ENCODE measurements at places on chromosomes 11 and 22.
A peak's percentile ranks its signal among the peaks of the same experiment; 100 is the strongest.

- peak; percentile 83 for ATAC-seq
Measured at GRCh38 chr11:32821517-32821916, 8.2 kb upstream of the PRRG4 start.

- ATAC-seq: no peak
Measured at GRCh38 chr22:47377926-47378560, 615.6 kb downstream of the TBC1D22A start.

- no peak for ATAC-seq
Measured at GRCh38 chr11:69233744-69234570, 60.0 kb upstream of the MYEOV start.

GRCh38 chr11:95490625-95491024 is 259.6 kb upstream of the SESN3 start:
- ATAC-seq: no peak

GRCh38 chr11:12285811-12286222 is 91.6 kb upstream of the PARVA start:
- no peak for ATAC-seq

DNA sequence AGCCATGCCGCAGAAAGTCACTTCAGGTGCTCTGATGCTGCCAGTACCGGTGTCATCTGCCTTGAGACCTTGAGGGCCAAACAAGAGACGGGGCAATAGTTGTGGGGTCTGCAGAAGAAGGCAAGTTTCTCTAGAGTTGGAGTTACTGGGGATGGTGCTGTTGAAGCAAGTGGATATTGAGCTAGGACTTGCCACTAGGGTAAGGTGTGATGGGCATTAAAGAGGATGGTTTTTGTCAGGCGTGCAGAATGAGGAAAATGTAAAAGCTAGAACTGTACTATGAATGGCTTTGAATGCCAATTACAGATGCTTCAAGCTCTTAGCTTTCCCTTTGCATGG is 61.6 kb downstream of the TNRC6B start:
- ATAC-seq: no peak

- peak; percentile 22 for ATAC-seq
Measured at GRCh38 chr11:6746086-6746618, 25.6 kb downstream of the OR2AG2 start.
